Stimulated activated CD4-positive, alpha-beta T cell treated with anti-CD3 and anti-CD28 coated beads, Interleukin-1b, Interleukin-23, amount 100 ng/mL, for 4 hours (primary cell): ENCODE measurements at places on chromosomes 12 and 14.

DNA sequence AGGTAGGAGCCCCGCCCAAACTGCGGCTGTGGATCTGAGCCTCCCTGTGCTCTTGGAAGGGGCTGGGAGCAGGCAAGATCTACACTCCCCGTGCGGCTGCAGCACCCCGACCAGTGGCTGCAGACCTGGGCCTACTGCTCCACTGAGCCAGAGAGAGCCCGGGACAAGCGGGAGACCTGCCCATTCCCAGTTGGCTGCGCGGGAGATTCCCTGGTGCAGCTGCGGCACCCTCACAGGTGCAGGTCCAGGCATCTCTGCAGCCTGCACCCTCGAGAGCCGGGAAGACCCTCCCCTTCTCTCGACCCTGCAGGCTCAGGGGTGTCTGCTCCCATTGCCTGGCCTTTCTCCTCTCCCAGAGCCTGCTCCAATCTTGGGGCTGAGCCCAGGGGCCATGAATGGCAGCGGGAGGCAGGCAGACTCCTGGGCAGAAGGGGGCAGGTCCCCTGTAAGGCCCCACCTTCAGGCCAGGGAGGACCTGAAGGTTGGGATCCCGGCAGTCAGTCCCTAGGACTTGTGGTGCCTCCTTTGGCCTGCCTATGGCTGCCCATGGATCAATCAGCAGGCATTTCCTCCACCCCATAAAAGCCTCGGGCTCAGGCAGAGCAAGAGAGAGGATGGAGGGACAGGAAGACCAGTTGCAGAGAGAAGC lies 8.8 kb upstream of the A2M start:
- DNase-seq = no peak

DNA sequence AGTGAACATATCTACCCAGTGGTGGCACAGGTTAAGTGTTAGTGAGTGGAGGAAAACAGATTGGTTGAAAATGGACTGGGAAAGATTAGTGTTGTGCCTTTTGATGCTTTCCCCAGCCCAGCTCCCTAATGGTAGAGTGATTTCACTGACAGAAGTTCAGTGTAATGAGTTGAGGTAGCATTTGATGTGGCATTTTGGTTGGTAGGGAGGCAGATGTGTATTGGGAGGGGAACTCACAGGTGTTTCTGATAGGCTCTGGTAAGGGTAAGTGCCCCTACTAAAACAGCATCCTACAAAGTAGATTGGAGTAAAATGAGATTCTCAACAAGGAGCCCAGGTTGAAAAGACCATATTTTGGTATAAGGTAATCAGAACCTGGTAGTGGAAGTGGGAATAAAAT lies 4.2 kb downstream of the TBK1 start:
- no peak for DNase-seq

- no peak for DNase-seq
Measured at GRCh38 chr14:22383515-22384166, 205.4 kb downstream of the DAD1 start.

GRCh38 chr12:99131751-99132199 lies 486.7 kb downstream of the APAF1 start:
- DNase-seq = no peak
